Activated T-cell treated with anti-CD3 and anti-CD28 coated beads, Interleukin-2, amount 50 U/mL, for 24 hours (primary cell): ENCODE measurements at places on chromosomes 3 and 15.

DNA sequence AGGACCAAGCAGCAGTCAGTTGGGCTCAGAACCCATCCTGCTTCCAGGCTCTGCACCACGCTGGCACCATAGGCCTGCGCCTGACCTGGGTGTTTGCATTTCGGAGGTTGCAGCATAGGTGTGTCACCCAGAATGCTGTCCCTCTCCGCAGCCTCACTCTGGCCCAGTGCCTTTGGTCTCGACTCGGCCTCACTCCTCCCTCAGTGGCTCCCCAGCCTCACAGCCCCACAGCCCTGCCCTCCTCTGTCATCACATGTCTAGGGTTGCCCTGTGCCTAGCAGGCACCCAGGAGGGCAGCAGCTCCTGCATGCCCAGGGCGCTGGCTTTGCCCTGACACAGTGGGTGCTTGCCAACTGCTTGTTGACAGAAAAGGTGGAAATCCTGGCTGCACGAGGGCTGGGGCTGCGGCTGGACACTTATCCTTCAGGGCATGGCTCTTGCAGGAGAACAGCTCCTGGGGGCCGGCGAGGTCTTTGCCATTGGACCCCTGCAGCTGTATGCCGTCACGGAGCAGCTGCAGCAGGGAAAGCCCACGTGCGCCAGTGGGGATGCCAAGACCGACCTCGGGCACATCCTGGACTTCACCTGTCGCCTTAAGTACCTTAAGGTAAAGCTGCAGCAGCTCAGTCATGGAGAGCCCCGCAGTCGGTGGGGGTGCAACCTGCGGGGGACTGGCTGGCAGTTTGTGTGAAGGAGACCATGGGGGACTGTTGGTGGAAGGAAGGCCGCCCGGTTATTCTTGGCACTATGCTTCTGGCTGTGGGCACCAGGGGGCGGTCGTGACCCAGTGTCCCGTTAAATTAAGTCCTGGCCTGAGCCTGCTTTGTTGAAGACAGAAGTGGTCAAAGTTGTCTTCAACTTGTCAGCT is 16.2 kb downstream of the NISCH start:
- DNase-seq: peak; percentile 56
- H3K27me3 ChIP-seq: no peaks in the 10 kb centered on the region
- no peak overlapping the region for H3K4me3 ChIP-seq
- peaks cover 88% of the 10 kb centered on the region for H3K36me3 ChIP-seq
- no peaks in the 10 kb centered on the region for H3K4me1 ChIP-seq

DNA sequence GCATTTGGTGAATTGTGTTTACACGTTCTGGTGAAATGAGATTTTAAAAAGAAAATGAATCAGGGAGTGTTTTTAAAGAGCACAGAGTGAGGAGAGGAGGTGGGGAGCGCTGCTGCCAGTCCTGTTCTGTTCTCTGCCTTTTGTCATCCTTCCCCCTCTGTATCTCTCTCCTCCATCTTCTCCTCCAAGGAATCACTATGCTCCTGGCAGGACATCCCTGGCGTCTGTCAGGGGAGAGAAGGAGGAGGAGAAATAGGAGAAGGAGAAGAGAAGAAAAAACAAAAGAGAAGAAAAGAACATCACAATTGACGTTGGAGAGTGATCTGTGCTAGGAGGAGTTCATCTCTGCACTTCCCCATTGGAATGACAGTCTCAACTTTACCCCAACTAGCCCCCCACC is 627.6 kb upstream of the TBL1XR1 start:
- H3K4me3 ChIP-seq: no peak overlapping the region
- H3K36me3 ChIP-seq: no peaks in the 10 kb centered on the region
- DNase-seq: no peak
- no peaks in the 10 kb centered on the region for H3K27me3 ChIP-seq
- H3K4me1 ChIP-seq: peaks cover 31% of the 10 kb centered on the region

- no peak for DNase-seq
- H3K4me3 ChIP-seq: no peak overlapping the region
- H3K27me3 ChIP-seq: no peaks in the 10 kb centered on the region
- peaks cover 5% of the 10 kb centered on the region for H3K4me1 ChIP-seq
Measured at GRCh38 chr3:71694358-71694999, 30.7 kb downstream of the EIF4E3 start.

GRCh38 chr15:71809346-71809745 is 1.0 kb upstream of the NR2E3 start:
- DNase-seq: no peak
- no peaks in the 10 kb centered on the region for H3K27me3 ChIP-seq
- H3K27ac ChIP-seq: no peak overlapping the region
- H3K4me1 ChIP-seq: no peaks in the 10 kb centered on the region
- no peaks in the 10 kb centered on the region for H3K36me3 ChIP-seq

GRCh38 chr3:129278966-129279906 is 566 bp downstream of the HMCES start:
- DNase-seq: peak; percentile 77
- peaks cover 80% of the 10 kb centered on the region for H3K36me3 ChIP-seq
- peaks cover 68% of the 10 kb centered on the region for H3K4me1 ChIP-seq
- H3K4me3 ChIP-seq: peak overlapping the region; percentile 97

- no peaks in the 10 kb centered on the region for H3K36me3 ChIP-seq
- no peak overlapping the region for H3K27ac ChIP-seq
- no peak for DNase-seq
- H3K4me1 ChIP-seq: peaks cover 54% of the 10 kb centered on the region
- H3K27me3 ChIP-seq: no peaks in the 10 kb centered on the region
Measured at GRCh38 chr15:62125773-62126172, 39.3 kb downstream of the C2CD4B start.

- H3K4me1 ChIP-seq: peaks cover 30% of the 10 kb centered on the region
- peaks cover 17% of the 10 kb centered on the region for H3K27me3 ChIP-seq
- H3K27ac ChIP-seq: peak overlapping the region; percentile 80
- peak overlapping the region; percentile 54 for H3K4me3 ChIP-seq
- no peak for DNase-seq
- H3K36me3 ChIP-seq: no peaks in the 10 kb centered on the region
Measured at GRCh38 chr15:59590027-59590426, 21.6 kb upstream of the GCNT3 start.

- no peak for DNase-seq
- H3K4me3 ChIP-seq: no peak overlapping the region
- no peaks in the 10 kb centered on the region for H3K36me3 ChIP-seq
Measured at GRCh38 chr15:84881520-84881830, 3.0 kb upstream of the SLC28A1 start.

GRCh38 chr15:78239811-78240210 is 5.4 kb upstream of the ACSBG1 start:
- peaks cover under 1% of the 10 kb centered on the region for H3K27me3 ChIP-seq
- no peak overlapping the region for H3K4me3 ChIP-seq
- DNase-seq: no peak
- H3K36me3 ChIP-seq: no peaks in the 10 kb centered on the region

DNA sequence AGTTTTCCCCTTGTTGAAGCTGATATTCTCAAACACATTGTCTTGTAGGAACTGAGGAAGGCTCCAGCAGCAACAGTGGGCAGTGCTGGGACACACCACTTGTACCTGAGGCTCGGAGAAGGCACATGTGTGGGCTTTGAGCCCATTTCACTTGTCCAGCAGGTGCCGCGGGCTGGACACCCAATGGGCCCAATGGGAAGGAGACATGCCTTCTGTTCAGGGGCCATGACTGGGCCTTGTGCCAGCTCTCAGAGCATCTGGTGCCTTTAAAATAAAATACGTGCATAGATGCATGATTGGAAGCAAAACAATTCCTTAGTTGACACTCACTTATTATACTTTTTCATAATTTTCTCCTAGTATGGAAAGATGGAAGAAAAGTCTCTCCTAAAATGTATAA is 334.2 kb downstream of the KLF13 start:
- H3K4me1 ChIP-seq: no peaks in the 10 kb centered on the region
- H3K4me3 ChIP-seq: no peak overlapping the region
- H3K27ac ChIP-seq: no peak overlapping the region
- DNase-seq: no peak
- peaks cover 10% of the 10 kb centered on the region for H3K27me3 ChIP-seq
